ENCODE measurements at places on chromosomes 7 and 10.

GRCh38 chr10:131499566-131499965 lies 188.0 kb upstream of the TCERG1L start:
- DNase-seq = no peak

DNA sequence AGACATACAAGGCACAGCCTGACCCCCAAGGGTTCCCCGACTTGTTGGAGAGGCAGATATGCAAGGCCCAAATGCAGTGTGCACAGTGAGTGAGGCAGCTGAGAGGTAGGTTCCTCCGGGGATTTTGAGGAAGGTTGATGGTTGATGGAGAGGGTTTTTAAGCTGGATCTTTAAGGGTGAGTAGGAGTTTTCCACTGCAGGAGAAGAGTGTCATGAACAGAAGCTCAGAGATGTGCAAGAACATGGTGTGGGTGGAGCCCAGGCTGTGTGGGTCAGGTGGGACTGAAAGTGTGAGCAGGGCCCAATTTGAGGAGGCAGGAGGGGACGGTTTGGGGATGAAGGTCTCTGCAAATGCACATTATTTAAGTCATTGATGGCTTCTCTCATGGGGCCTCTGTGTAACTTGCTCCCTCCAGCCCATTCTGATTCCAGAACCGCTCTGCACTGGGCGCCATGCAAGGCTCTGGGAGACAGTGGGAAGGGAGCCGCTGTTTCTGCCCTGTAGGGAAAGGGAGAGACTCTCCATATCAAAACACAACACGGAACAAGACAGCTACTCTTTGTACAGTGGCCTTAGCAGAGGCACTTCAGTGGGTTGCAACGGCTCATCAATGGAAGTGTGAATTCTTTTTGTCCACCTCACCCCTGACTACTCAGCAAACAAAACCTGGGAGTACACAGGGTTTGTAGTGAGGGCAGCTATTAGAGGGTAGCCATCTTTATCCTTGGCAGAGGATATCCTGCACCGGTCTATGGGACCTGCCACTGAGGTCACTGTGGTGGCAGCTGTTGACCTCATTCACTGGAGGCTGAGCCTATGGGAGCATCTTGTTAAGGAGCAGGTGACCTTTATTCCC lies 29.7 kb downstream of the RAMP3 start:
- DNase-seq = no peak

- no peak for DNase-seq
Measured at GRCh38 chr7:1859266-1860035, 189.4 kb downstream of the ELFN1 start.

GRCh38 chr10:10054466-10054865 lies 963.2 kb upstream of the CELF2 start:
- DNase-seq = no peak

GRCh38 chr10:24009736-24010135 lies 199.2 kb upstream of the KIAA1217 start:
- no peak for DNase-seq

- DNase-seq = no peak
Measured at GRCh38 chr10:108244443-108245228, 1080.1 kb upstream of the SORCS1 start.

DNA sequence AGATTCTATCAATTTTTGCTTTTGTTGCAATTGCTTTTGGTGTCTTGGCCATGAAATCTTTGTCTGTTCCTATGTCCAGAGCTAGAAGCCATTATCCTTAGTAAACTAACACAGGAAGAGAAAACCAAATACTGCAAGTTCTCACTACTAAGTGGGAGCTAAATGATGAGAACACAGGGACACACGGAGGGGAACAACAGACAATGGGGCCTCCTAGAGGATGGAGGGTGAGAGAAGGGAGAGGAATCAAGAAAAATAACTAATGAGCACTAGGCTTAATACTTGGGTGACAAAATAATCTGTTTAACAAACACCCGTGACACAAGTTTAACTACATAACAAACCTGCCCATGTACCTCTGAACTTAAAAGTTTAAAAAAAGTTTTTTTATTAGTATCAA lies 78.2 kb downstream of the ANKRD26 start:
- DNase-seq = no peak

- DNase-seq = no peak
Measured at GRCh38 chr10:122550983-122551382, 9.6 kb upstream of the DMBT1 start.

DNA sequence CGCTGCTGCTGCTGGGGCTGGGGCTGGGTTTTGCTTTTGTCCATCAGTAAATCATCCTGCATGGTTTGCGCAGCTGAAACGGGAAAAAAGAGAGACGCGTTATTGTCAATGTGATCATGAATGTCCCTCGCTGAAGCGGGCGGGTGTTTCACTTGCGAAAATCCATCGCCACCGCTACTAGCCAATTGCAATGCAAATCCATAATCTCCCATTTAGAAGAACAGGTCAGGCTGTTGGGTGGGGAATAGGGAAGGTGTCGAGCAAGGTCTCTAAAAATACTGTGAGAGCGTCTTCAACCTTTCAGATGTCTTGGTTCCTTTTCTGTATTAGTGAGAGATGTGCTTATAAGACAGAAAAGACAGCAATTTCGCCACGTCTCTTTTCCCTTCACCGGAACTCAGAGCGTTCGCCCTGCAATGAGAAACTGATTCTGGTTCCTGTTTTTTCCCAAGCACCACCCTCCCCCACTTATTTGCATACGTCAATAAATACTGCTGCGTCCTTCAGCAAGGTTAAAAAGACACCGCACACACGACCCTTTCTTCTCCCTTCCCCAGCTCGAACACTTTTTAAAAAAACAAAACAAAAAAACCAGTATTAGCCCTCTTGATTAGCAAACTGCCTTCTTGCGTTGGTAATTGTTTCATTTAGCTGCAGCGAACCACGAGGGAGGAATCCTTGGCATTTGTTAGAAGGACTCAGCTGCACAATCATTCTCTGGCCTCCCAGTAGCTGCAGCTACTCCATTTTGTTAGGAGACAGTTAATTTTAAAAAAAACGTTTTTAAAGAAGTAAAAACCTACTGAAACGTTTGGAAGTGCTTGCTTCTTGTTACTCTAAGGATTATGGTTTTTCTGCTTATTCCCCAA lies 50.4 kb downstream of the CPEB3 start:
- DNase-seq = peak; percentile 66

- DNase-seq = no peak
Measured at GRCh38 chr10:58189269-58189668, 78.4 kb downstream of the IPMK start.

- no peak for DNase-seq
Measured at GRCh38 chr7:27239387-27240014, 3.1 kb upstream of the EVX1 start.

GRCh38 chr10:93115661-93116383 lies 42.1 kb downstream of the CYP26A1 start:
- DNase-seq = peak; percentile 77

- no peak for DNase-seq
Measured at GRCh38 chr10:44922021-44922420, 10.9 kb downstream of the TMEM72 start.

GRCh38 chr7:102305414-102306268 lies 19.0 kb downstream of the SH2B2 start:
- no peak for DNase-seq

GRCh38 chr7:38525857-38526256 lies 105.3 kb downstream of the AMPH start:
- no peak for DNase-seq

DNA sequence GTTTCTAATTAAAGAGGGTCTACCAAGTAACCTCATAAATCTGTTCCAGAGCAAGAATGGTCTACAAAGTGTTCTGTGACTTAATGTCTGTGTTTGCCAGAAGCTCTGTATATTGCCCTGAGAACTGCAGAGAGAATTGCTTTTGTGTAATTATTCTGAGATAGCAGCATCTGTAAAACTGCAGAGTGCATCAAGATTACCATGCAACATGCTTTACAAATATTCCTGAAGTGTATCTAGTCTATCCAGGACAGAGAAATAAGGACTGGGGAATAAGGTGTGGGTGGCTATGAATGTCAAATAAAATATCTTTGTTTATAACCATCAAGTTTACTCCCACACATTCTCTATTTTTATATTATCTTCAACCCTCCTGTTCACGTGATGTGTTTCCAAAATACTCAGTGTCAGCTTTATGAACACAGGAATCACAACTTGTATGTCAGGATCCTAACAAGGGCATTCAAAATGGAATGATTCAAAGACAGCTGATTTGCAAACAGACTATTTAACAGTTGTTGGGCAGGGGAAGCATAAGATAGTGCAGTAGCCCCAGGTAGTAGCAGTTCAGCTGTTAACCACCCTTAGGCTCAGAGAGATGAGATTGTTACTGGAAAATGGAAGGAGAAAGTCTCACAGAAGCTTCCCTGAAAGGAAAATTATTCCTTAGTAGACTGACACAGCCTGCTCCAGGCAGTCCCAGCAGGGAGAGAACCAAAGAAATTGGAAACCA lies 15.3 kb upstream of the LIPA start:
- DNase-seq = no peak

DNA sequence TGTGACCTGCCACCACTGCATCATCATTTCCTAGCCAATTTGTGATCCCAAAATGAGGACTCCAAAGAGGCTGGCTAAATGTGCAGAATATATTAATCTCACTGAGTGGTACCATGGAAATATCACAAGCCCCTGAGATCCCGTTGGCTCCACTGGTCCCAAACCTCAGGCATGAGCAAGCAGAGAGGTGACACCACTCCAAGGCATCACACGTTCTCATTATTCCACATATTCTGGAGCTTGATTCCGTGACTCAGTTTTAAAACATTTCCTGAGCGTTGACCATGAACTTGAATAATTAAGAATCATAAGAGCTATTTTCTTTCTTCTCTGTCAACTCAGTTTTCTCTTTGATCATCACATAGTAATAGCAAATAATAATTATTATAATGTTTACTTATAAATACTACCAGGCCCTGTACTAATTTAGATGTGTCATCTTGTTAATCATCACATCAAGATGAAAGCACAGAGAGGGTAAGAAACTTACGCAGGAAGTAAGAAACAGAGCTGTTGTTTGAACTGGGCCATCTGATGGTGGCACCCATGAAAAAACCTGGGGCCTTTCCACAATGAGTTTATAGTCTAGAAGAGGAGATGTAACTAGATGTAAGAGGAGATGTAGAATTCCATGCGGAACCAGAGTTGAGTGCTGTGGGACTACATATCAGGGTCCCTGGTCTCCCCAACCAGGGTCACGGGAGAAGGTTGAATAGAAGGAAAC lies 3.5 kb downstream of the APBB1IP start:
- DNase-seq = no peak

DNA sequence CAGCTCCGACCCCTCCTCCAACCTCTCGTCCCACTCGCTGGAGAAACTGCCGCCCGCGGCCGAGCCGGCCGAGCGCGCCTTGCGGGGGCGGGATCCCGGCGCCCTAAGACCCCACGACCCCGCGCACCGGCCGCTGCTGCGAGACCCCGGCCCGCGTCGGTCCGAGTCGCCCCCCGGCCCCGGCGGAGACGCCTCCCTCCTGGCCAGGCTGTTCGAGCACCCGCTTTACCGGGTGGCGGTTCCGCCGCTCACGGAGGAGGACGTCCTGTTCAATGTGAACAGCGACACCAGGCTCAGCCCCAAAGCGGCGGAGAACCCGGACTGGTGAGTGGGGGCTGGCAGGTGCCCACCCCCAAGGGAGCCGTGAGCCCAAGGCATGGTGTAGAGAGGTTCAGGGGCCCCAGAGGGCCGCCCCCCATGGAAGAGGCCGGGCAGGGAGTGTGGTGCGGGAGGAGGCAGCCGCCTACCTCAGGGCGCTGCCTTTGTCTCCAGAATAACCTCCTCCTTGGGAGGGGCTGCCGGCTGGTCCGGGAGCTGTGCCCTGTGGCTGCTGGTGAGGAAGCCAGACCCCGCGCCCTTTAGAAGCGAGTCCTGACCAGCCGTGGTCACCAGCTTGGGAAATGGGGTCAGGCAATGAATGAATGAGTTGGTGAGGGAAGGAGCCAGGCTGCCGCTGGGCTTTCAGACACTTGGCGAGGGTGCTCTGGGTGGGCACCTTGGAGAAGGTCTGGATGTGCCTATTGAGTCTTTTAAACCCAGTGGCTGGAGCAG lies 1.3 kb downstream of the FAM20C start:
- peak; percentile 20 for DNase-seq

DNA sequence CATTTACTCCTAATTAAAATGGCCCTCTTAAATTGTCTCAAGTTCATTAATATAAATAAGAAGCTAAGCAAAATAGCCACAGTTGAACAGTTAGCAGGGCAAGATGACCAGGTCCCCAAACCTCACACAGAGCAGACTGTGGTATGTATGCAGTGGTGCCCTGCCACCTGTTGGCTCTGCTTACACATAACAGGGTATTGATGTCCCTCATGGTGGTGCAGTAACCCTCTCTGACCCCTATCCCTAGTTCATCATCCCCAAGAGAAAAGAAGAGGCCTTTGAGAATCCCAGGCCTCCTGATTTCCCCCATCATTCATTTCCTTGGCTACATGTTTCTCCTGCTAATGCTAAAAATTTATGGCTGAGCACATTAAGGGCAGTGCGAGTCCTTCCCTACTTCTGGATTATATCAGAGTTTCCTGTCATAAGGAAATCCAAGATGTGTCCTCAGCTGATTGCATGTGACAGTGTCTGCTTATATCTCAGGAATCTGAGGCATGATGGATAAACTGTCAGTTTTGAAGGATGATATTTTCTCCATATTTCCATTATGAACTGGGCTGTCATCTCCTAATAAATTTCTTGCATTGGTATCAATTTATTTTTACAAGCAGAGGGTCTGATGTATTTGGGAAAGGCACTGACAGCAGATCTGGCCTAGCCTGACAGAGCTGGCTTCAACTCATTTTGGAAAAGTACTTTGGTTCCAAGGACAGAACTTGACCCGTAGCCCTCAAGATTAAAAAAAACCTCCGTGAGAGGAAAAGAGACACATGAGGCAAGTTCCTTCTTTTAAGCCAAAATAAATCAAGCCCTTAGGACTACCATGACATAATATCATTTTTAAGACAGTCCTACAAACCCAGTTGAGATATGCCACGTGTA lies 880.6 kb downstream of the LRMDA start:
- DNase-seq = peak; percentile 34

All from dermis blood vessel endothelial cell (primary cell).